ENCODE measurements at places on chromosomes 13 and 19. TPM values are rescaled to one million over a fixed set of nuclear protein-coding genes. Genes with fewer than 3 reads are reported as not detected.
A peak's percentile ranks its signal among the peaks of the same experiment; 100 is the strongest.

ETV2 gene
- total RNA-seq, result 0.79 TPM

DNA sequence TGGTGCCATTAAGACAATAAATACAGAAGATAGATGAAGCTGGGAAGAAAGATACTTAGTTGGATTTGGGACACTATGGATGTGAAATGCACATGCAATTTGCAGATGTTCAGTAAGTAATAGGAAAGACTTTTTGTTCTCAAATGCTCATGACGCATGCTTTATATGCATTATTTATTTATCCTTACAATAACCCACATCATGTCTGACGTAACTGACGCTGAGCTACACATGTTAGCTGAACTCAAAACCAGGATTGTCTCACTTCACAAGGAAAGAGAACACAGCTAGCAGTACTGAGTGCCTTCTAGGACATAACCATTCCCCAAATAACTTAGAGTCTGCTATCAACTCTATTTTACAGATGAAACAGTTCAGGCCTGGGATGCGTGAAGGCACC, 463.4 kb downstream of the FGF9 start:
- DNase-seq, result no peak
- no peaks in the 10 kb centered on the region for H3K36me3 ChIP-seq
- H3K27me3 ChIP-seq, result no peaks in the 10 kb centered on the region
- H3K4me3 ChIP-seq, result no peak overlapping the region
- no peak overlapping the region for H3K27ac ChIP-seq

DNA sequence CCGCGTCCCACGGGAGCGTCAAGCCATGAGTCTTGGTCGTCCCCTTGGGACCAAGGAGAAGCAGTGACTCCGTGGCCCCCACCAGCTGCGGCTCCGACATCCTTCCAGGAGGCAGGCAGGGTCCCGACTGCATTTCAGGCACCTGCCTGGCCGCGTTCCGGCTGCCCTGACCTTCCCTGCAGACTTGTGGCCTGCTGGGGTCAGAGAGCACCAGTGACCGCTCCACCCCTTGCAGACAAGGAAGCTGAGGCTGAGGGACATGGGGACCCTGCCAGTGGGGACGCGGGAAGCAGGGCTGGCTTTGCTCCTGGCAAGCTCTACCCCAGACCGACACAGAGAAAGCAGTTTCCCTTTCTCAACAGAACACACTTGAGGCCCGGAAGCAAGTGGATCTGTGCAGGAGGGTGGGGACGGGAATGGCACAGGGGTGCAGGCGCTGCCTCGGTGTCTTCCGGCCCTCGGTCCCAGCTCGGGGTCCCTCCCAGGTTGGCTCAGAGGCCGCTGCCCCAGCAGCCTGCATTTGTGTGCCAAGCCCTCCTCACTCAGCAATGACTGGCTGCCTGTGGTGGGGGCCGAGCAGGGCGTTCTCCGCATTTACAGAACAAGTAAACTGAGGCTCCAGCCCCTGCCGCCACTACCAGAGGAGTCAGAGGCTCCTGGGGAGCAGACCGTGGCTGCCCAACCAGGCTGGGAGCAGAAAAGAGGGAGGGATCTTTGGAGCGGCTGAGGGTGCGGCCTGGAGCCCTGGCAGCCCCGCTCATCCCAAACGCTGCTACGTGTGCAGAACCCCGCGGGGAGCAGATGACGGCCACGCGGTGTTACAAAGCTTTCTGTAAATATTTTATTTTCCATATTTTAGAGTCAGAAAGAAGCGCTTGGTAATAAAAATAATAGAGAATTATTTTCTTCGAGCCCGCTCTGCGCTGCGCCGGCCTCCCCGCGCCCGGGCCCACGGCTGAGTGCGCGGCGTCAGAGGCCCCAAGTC, 43.9 kb downstream of the GAS6 start:
- H3K4me3 ChIP-seq, result no peak overlapping the region
- peaks cover 14% of the 10 kb centered on the region for H3K4me1 ChIP-seq

NLRP9 gene
- total RNA-seq, result not detected

- no peaks in the 10 kb centered on the region for H3K4me1 ChIP-seq
- H3K27ac ChIP-seq, result no peak overlapping the region
- DNase-seq, result no peak
- H3K27me3 ChIP-seq, result no peaks in the 10 kb centered on the region
- no peaks in the 10 kb centered on the region for H3K36me3 ChIP-seq
- no peak overlapping the region for H3K4me3 ChIP-seq
Measured at GRCh38 chr13:107373551-107373950, 805.6 kb upstream of the ARGLU1 start.

GRCh38 chr13:60957816-60958215, 457.8 kb downstream of the PCDH20 start:
- no peak overlapping the region for H3K4me3 ChIP-seq
- no peaks in the 10 kb centered on the region for H3K27me3 ChIP-seq
- DNase-seq, result no peak
- H3K27ac ChIP-seq, result no peak overlapping the region
- no peaks in the 10 kb centered on the region for H3K4me1 ChIP-seq

ZNF578 gene
- total RNA-seq, result 4.0 TPM

- no peak overlapping the region for H3K27ac ChIP-seq
- H3K4me1 ChIP-seq, result peaks cover 5% of the 10 kb centered on the region
- H3K4me3 ChIP-seq, result no peak overlapping the region
- no peak for DNase-seq
Measured at GRCh38 chr13:94996445-94996844, 284.1 kb upstream of the SOX21 start.

TRAPPC5 gene
- 44.0 TPM for total RNA-seq

ZNF563 gene
- 4.3 TPM for total RNA-seq

GRCh38 chr13:62613819-62614218, 1198.2 kb upstream of the PCDH20 start:
- H3K27me3 ChIP-seq, result no peaks in the 10 kb centered on the region
- H3K4me3 ChIP-seq, result no peak overlapping the region
- no peaks in the 10 kb centered on the region for H3K36me3 ChIP-seq
- no peak overlapping the region for H3K27ac ChIP-seq
- no peak for DNase-seq

GRCh38 chr13:100106005-100106404, 17.1 kb downstream of the PCCA start:
- H3K4me3 ChIP-seq, result no peak overlapping the region
- no peaks in the 10 kb centered on the region for H3K27me3 ChIP-seq
- no peak for DNase-seq
- no peak overlapping the region for H3K27ac ChIP-seq
- no peaks in the 10 kb centered on the region for H3K36me3 ChIP-seq
- peaks cover 2% of the 10 kb centered on the region for H3K4me1 ChIP-seq

GRCh38 chr19:37654629-37655300, 500 bp downstream of the ZFP30 start:
- peaks cover 2% of the 10 kb centered on the region for H3K4me1 ChIP-seq
- H3K4me3 ChIP-seq, result peak overlapping the region; percentile 82
- no peak for DNase-seq
